ENCODE measurements at places on chromosomes 4 and X. TPM values are rescaled to one million over a fixed set of nuclear protein-coding genes. Genes with fewer than 3 reads are reported as not detected.

RHOXF1 gene
- total RNA-seq: not detected

GALNT7 gene
- 14.7 TPM for total RNA-seq

GPC4 gene
- total RNA-seq: not detected

CT47A1 gene
- total RNA-seq: not detected

CCSER1 gene
- 0.29 TPM for total RNA-seq

MXRA5 gene
- not detected for total RNA-seq

MMGT1 gene
- 20.4 TPM for total RNA-seq

DUSP21 gene
- total RNA-seq: not detected

AFF1 gene
- 31.5 TPM for total RNA-seq

GRCh38 chrX:38006291-38006690, at the start of gene SYTL5:
Gene SYTL5 (plus strand): TSS chrX:38006553. CDS start chrX:38033890, 27,337 bp downstream.
- no peak for DNase-seq
- H3K36me3 ChIP-seq: no peaks in the 10 kb centered on the region
- peaks cover 10% of the 10 kb centered on the region for H3K27me3 ChIP-seq
- no peaks in the 10 kb centered on the region for H3K4me1 ChIP-seq
- H3K27ac ChIP-seq: no peak within 1 kb of the TSS
- no peak within 1 kb of the TSS for H3K4me3 ChIP-seq

DNA sequence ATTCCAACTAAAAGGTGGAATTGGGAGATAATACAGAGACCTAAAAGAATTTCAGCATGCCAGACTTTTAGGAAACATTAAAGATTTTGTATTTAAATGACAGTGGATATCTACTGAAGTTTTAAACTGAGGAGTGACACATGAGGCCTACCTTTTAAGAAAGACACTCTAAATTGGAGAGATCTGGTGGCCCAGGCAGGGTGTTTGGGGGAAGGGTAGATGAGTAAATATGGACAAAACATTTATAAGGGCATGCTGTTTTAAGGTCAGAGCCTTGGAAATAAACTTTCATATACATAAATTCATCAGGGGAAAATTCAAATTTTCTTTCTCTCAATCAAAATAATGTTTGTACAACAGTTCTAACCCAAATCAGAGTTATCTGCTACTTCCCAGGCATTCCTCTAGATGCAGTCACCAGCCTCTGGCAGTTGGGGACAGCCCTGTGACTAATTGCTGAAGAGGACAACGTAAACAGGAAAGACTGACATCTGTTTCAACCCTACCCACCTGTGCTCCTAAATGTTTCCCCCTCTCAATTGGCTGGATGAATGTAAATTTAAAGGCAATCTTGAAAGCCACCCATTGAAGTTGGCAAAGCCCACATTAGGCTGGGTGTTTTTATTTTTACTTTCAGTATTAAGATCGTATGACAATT, 1646.9 kb upstream of the ADGRL3 start:
- no peaks in the 10 kb centered on the region for H3K36me3 ChIP-seq
- peak overlapping the region; percentile 18 for H3K4me3 ChIP-seq
- peaks cover 5% of the 10 kb centered on the region for H3K4me1 ChIP-seq
- no peak overlapping the region for H3K27ac ChIP-seq
- peak; percentile 2 for DNase-seq

DNA sequence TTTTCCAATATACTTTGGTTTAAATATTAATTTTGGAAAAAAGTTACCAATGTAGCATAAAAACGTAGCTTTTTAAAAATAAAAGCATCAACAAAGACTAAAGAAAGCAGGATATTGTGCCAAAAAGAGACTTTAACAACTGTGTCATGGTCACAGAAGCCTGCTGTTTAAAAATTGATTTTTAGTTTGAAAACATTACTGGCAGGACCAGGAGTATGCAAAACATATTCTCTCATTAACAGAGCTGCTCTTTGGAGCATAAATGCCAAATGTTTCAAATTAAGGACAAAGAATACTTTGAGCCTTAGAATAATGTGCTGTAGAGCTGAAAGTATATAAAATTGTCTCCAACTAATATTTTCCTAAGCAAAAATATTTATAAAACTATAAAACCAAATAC, 279.0 kb downstream of the ARAP2 start:
- DNase-seq: no peak
- H3K27me3 ChIP-seq: no peaks in the 10 kb centered on the region
- H3K27ac ChIP-seq: no peak overlapping the region
- H3K4me1 ChIP-seq: peaks cover 2% of the 10 kb centered on the region
- no peak overlapping the region for H3K4me3 ChIP-seq

DNA sequence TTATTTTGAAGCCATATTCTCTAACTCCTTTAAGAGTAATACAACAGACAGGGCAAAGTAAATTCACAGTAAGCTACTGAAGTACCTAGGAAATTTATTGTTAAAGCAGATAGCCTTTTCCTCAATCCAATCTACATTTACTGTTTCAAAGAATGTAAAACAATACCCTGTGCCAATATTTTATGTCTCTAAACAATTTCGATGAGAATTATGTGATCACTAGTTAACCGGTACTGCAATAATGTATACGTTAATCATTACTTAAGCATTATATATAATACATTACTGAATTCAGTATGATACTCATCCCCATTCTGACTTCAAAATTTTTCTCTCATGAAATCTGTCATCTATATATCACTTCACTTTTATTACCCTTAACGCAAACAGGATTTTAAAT, 28.5 kb downstream of the KLHL13 start:
- DNase-seq: no peak
- H3K4me3 ChIP-seq: no peak overlapping the region
- H3K27ac ChIP-seq: no peak overlapping the region
- no peaks in the 10 kb centered on the region for H3K4me1 ChIP-seq

DNA sequence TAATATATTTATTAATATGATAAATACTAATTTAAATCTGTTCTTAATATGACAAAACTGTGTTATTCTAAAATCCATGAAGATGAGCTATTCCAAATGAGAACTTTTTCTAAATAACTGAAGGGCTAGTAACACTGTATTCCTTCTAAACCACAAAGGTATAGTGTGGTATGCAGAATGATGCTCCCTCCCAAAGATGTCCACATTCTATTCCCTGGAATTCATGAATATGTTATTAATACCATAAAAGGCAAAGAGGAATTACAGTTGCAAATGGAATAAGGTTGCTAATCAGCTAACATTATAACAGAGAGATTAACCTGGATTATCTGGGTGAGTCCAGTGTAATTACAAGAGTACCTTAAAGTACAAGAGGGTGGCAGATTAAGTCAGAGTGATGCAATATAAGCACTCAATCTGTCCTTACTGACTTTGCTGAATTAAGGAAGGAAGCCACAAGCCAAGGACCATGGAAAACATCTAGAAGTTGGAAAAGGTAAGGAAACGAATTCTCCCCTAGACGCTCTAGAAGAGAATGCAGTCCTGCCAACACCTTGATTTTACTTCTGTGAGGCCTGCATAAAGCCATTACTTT, 20.7 kb upstream of the MAB21L2 start:
- no peaks in the 10 kb centered on the region for H3K27me3 ChIP-seq
- peaks cover 38% of the 10 kb centered on the region for H3K36me3 ChIP-seq
- no peaks in the 10 kb centered on the region for H3K4me1 ChIP-seq
- DNase-seq: no peak

- no peak for DNase-seq
- H3K27me3 ChIP-seq: peaks cover 18% of the 10 kb centered on the region
- no peaks in the 10 kb centered on the region for H3K36me3 ChIP-seq
- H3K4me3 ChIP-seq: no peak overlapping the region
- no peak overlapping the region for H3K27ac ChIP-seq
These were observed 90.7 kb downstream of the PALLD start for GRCh38 chr4:168587411-168588125.

GRCh38 chrX:12794654-12795053, 3.4 kb downstream of the PRPS2 start:
- H3K4me3 ChIP-seq: no peak overlapping the region
- peaks cover 27% of the 10 kb centered on the region for H3K4me1 ChIP-seq
- no peak overlapping the region for H3K27ac ChIP-seq
- peaks cover 42% of the 10 kb centered on the region for H3K36me3 ChIP-seq
- no peaks in the 10 kb centered on the region for H3K27me3 ChIP-seq

- no peak overlapping the region for H3K27ac ChIP-seq
- no peak overlapping the region for H3K4me3 ChIP-seq
- peaks cover 5% of the 10 kb centered on the region for H3K36me3 ChIP-seq
- H3K27me3 ChIP-seq: no peaks in the 10 kb centered on the region
- DNase-seq: no peak
These were observed 21.3 kb downstream of the TXLNG start for GRCh38 chrX:16807548-16807947.

DNA sequence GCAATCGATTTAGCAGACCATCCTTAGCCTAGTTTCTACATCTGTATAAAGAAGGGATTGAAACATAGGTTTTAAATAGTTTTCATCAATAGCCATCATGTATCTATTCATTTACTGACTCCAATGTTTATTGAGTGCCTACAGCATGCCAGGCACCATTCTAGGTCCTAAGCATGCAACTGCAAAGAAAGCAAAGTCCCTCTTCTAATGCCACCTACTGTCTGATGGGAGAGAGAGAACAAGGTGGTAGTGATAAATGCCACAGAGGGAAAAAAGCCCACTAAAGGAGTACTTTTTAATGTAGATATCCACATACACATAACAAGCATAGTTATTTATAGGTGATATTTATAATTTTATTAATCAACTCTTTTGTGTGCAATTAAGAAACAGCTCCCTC, 67.6 kb upstream of the PPARGC1A start:
- H3K4me3 ChIP-seq: no peak overlapping the region
- H3K4me1 ChIP-seq: no peaks in the 10 kb centered on the region
- DNase-seq: no peak
- no peak overlapping the region for H3K27ac ChIP-seq
- no peaks in the 10 kb centered on the region for H3K36me3 ChIP-seq

DNA sequence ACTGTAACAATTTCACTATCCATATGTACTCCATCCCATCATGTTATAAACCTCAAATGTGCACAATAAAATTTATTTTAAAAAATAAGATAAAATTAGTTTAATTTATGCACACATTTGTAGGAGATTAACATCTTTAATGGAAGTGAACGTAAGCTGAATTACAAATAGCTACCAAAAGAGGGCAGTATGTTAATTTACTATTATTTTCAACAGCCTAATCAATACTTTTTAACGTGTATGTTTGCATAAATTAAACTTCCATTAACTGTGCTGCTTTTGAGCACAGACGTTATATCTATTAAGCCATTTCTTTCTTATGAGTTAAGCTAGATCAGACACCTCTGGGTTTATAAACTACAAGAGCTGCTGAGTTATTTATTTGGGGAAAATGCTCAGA, 56.5 kb upstream of the PHKA2 start:
- no peak overlapping the region for H3K27ac ChIP-seq
- H3K27me3 ChIP-seq: no peaks in the 10 kb centered on the region
- DNase-seq: no peak
- H3K4me1 ChIP-seq: no peaks in the 10 kb centered on the region
- no peaks in the 10 kb centered on the region for H3K36me3 ChIP-seq

- no peaks in the 10 kb centered on the region for H3K4me1 ChIP-seq
- H3K36me3 ChIP-seq: no peaks in the 10 kb centered on the region
- DNase-seq: no peak
- no peaks in the 10 kb centered on the region for H3K27me3 ChIP-seq
- no peak overlapping the region for H3K27ac ChIP-seq
- H3K4me3 ChIP-seq: no peak overlapping the region
These were observed 451.1 kb downstream of the RPA4 start for GRCh38 chrX:97334850-97335249.

DNA sequence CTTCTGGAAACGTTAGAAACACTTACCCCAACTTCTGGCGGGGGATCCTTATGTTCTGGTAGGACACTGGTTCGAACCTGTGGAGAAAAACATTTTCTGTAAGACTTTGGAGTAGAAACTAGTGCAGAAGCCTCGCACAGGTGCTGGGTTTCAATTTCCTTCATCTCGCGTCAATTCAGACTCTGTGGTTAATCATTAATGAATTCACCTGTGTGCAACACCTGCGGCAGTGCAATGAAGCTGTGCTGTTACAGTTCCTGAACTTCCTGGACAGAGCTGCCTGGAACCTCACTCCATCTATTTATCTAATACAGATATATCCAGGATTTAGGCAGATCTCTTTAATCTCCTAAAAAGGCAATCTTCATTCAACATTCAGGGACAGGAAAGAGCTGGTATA, 531.4 kb downstream of the INPP4B start:
- peaks cover 53% of the 10 kb centered on the region for H3K4me1 ChIP-seq
- peaks cover 62% of the 10 kb centered on the region for H3K36me3 ChIP-seq
- no peak overlapping the region for H3K27ac ChIP-seq

DNA sequence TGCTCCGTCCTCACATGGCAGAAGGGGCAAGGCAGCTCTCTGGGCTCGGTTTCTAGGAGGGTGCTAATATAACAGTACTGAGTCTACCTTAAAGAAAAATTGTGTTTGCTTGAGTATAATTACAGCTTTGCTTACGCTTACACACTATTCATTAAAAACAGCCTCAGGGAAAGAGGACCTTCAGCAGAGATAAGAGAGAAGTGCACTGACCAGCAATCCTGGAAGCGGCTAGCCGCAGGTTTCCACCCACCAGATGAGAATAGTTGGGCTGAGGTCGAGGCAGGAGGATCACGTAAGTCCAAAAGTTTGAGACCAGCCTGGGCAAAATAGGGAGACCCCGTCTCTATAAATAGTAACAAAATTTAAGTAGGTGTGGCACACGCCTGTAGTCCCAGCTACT, 15.2 kb upstream of the MRFAP1 start:
- H3K27me3 ChIP-seq: no peaks in the 10 kb centered on the region
- no peak for DNase-seq
- no peaks in the 10 kb centered on the region for H3K36me3 ChIP-seq
- H3K4me3 ChIP-seq: no peak overlapping the region
- no peak overlapping the region for H3K27ac ChIP-seq

- DNase-seq: no peak
- H3K4me1 ChIP-seq: no peaks in the 10 kb centered on the region
- no peak overlapping the region for H3K4me3 ChIP-seq
- peaks cover 4% of the 10 kb centered on the region for H3K27me3 ChIP-seq
These were observed 21.3 kb downstream of the MTNR1A start for GRCh38 chr4:186534056-186534455.

DNA sequence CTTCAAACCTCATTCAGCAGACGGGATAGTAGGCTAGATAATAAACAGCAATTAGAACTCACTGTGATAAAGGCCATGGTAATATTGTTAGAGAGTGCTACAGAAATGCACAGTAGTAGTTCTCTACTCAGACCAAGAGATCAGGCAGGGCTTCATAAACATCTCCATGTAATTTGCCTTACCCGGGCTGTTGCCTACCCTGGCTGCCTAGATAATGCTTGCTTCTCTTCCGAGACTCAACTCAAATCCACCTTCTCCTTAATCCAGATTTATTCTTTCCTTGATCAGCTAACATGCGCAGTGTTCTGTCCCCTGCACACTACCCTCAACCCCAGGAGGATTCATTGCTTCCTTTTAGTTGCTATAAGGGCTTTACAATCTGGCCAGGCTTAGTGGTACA, 21.8 kb downstream of the ANK2 start:
- H3K36me3 ChIP-seq: no peaks in the 10 kb centered on the region
- no peaks in the 10 kb centered on the region for H3K4me1 ChIP-seq
- no peak overlapping the region for H3K4me3 ChIP-seq
- no peak for DNase-seq

DNA sequence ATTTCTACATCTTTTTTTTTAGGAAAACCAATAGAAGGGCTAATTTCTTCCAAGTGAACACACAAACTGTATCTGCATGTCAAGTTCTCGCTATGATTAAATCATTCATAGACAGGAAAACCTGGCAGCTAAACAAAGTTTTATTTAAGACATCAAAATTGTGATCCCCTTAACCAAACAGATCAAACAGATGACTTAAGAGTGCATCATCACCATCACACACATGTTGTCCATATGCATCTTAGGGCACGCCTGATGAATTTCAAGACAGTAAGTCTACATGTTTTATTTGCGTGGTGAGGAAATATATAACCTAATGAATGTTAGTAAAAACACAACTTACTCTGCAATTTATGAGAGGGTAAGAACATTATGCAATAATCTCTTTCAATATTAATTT, 317.0 kb upstream of the ANXA10 start:
- H3K36me3 ChIP-seq: no peaks in the 10 kb centered on the region
- DNase-seq: no peak
- no peak overlapping the region for H3K4me3 ChIP-seq
- no peak overlapping the region for H3K27ac ChIP-seq
- H3K27me3 ChIP-seq: no peaks in the 10 kb centered on the region
